ENCODE measurements at places on chromosomes 16 and 17. TPM values are rescaled to one million over a fixed set of nuclear protein-coding genes. Genes with fewer than 3 reads are reported as not detected.

The HOXB5 gene
- total RNA-seq, result 0.33 TPM

The CCL14 gene
- 32.7 TPM for total RNA-seq

The ENPP7 gene
- total RNA-seq, result not detected

The GNAO1 gene
- not detected for total RNA-seq

The MYOCD gene
- total RNA-seq, result not detected

The COL1A1 gene
- 9.5 TPM for total RNA-seq

The MPDU1 gene
- 139 TPM for total RNA-seq

The HS3ST3A1 gene
- total RNA-seq, result 0.10 TPM

The CD300LB gene
- total RNA-seq, result not detected
